CD8-positive, alpha-beta memory T cell (primary cell): ENCODE measurements at places on chromosomes 7 and 10. TPM values are rescaled to one million over a fixed set of nuclear protein-coding genes. Genes with fewer than 3 reads are reported as not detected.

DNA sequence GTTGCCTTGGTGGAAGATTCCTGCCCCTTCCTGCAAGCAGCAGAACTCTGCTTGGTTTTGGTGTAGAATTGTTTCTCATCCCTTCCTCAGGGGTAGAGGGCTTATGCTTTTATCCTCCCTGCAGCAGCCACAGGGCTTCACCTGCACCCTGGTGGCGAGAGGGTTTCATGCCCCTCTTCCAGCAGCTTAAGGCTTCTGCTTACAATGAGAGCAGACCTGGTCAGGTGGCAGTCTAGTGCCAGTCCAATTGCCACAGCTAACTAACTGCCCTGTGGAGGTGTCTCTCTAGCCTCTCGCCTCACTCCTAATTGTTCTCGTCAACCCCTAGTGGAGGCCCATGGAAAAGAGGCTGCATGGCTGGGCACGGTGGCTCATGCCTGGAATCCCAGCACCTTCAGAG, 19.3 kb downstream of the ACBD7 start:
- no peaks in the 10 kb centered on the region for H3K4me1 ChIP-seq
- H3K36me3 ChIP-seq, result no peaks in the 10 kb centered on the region
- DNase-seq, result no peak
- no peak overlapping the region for H3K4me3 ChIP-seq
- no peaks in the 10 kb centered on the region for H3K27me3 ChIP-seq

GRID2IP gene
- 0.51 TPM for total RNA-seq

CPA2 gene
- not detected for total RNA-seq

CWF19L1 gene
- total RNA-seq, result 45.7 TPM
